ENCODE measurements at places on chromosomes 7 and 10. TPM values are rescaled to one million over a fixed set of nuclear protein-coding genes. Genes with fewer than 3 reads are reported as not detected.

Gene TYSND1
- 17.6 TPM for total RNA-seq

DNA sequence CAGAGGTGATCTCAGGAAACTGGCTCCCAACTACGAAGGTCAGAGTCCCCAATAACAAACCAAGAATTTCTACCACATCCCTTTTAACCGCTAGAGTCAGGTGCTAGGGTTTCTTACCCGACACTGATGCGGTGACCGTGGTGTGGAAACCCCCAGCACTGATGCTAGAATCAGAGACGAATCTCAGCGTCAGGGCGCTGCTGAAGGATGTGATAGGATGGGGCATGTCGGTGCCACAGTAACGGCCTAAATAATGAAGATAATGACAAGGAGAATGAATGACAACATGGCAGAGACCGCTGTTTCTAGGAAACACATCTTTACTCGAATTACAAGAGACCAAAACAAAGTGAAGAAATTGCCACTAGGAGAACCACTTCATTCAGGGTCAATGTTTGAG is 131.1 kb upstream of the RSU1 start:
- DNase-seq, result no peak

Gene ATP6V0A4
- not detected for total RNA-seq

GRCh38 chr10:22053048-22053447 is 49.5 kb upstream of the DNAJC1 start:
- DNase-seq, result peak; percentile 3

Gene LIPK
- not detected for total RNA-seq

DNA sequence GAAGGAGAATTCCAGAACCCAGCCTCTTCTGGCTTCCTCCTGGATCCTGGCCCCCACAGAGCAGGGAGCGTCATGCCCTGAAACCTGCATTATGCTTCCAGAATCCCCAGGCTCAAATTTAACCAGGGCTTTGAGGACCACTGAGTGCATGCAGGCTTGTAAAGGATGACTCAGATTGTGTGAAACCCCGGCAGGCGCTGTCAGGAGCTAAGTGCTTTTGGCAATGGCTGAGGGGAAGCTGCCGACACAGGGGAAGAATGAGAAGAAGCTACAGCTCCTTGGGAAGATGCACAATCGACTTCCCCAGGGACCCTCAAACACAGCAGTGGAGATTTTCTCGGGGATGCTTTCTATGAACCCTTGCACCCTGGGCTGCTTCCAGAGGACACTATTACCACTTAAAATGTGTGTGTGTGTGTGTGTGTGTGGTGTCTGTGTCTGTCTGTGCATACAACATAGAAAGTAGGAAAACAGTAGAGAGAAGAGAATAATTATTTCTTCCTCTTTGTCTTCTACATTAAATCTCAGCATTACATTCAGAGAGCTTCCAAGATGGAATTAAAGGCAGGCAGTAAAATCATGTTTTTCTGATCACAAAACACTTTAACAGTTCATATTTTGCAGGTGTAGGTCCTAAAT is 183.5 kb upstream of the INHBA start:
- DNase-seq, result no peak

- DNase-seq, result no peak
Observed at GRCh38 chr10:66881814-66882213, 44.0 kb upstream of the LRRTM3 start.

Gene NEURL1
- 1.8 TPM for total RNA-seq

DNA sequence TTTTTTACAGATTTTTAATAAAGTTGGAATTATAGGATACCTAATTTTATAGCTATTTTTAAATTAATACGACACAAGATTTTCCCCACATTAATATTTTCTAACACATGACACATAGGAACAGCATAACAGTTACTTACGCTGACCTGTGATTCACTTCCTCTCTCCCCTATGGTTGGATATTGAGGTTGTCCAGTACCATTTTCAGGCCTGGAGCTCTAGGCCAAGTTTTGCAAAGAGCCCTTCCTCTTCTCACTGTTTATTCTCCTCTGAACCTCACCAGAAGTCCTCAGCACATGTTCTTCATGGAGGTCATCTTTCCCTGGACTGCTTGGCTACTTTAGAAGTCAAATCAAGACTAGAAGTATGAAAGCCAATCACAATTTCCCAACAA is 28.2 kb downstream of the LYZL1 start:
- no peak for DNase-seq

Gene ZNF32
- total RNA-seq, result 37.7 TPM

Gene TSPAN12
- total RNA-seq, result 15.7 TPM

GRCh38 chr7:122618585-122619189 is 80.2 kb downstream of the RNF133 start:
- DNase-seq, result no peak

Gene HACD1
- 14.6 TPM for total RNA-seq

DNA sequence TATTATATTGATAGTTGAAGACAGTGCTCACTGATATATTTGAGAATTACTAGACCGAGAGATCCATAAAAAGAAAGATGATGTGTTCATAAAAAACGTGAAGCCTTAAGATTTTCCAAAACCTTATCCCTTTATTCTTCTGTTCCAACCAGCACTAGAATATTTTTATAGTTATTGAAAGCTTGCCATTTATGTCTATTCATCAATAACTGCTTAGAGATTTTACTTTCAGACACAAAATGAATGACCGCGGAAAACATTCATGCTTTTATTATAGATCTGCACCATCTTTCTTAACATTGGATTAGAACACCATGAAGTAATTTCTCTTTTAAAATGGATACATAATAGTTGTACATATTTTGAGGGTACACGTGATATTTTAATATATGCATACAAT is 77.6 kb downstream of the FBXL13 start:
- no peak for DNase-seq

DNA sequence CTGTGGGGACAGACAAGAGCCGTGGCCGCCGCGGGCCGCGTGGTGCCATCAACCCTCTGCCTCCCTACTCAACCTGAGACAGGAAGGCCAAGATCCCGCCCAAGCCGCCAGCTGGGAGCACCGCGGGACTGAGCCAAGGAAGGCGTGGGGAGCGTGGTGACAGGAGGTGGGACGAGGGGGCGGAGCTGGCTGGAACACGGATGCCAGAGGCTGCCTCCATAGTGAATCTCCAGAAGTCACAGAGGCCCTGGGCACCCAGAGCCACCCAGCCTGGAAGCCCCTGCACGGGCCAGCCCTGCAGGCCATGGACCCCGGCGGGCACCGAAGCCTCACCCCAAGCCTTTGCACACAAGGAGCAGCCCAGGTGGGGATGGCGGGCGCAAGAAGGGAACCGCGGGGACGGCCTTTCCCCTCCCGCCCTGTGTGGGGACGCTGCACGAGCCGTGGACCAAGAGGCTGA is 18.1 kb upstream of the DPYSL4 start:
- DNase-seq, result no peak

DNA sequence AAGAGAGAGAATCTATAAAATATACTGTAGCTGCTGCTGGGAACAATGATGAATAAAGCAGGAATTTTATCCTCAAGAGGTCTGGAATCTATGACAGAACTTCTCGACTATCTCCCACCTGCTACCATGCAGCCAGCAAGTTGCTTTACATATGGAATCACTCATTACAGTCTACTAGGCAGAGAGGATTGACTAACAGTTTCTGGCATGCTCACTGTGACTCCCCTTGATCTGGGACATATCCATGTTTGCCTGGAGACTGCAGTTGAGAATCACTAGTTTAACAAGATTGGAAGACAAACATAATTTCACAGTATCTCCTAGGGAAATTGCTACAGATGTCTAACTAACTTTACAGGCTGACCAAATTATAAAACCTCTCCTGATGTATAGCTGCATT is 13.3 kb downstream of the GPR37 start:
- no peak for DNase-seq

Gene CH25H
- total RNA-seq, result not detected

Gene TMEM168
- total RNA-seq, result 21.7 TPM

Gene CELF2
- 77.6 TPM for total RNA-seq

Gene TMEM270
- not detected for total RNA-seq

DNA sequence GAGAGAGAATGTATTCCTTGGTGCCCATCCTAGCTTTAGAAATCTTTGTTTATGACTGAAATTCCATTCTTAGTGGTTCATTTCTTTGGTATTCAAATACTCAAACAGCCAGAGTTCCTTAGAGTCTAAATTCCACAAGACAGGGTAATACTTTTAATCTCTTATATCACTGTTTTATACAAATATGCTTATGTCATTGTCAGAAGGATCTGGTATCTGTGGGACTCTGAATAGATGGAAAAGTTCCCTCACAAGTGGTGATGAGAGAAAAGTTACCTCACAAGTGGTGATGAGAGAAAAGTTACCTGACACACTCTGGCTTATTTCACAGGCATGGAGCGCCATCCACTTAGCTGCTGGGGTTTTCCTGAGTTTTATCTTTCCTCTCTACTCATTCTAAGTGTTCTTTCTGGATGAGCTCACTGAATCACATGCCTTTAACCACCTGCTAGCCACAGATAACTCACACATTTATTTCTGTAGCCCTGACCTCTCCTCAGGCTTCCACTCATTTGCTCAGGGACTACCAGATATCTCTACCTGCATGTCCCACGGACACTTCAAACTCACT is 784.0 kb downstream of the SUGCT start:
- DNase-seq, result no peak

GRCh38 chr7:69749994-69750393 is 151.7 kb downstream of the AUTS2 start:
- no peak for DNase-seq

Gene NEUROG3
- total RNA-seq, result 0.43 TPM

DNA sequence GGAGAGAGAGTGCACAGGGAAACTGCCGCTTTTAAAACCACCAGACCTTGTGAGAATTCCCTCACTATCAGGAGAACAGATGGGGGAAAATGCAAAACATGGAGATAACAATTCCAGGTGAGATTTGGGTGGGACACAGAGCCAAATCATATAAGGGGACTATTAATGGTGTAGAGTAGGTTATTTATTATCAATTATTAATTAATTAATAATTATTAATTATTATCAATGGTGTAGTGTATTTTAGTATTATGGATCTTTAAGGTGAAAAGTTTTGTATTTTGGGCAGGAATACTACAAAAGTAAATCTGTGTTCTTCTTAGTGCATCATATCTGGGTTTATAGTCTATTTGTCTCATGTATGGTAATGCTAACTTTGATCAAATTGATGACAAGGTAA is 377.7 kb upstream of the KCND2 start:
- DNase-seq, result no peak

GRCh38 chr10:129033340-129033739 is 433.7 kb upstream of the MGMT start:
- no peak for DNase-seq

DNA sequence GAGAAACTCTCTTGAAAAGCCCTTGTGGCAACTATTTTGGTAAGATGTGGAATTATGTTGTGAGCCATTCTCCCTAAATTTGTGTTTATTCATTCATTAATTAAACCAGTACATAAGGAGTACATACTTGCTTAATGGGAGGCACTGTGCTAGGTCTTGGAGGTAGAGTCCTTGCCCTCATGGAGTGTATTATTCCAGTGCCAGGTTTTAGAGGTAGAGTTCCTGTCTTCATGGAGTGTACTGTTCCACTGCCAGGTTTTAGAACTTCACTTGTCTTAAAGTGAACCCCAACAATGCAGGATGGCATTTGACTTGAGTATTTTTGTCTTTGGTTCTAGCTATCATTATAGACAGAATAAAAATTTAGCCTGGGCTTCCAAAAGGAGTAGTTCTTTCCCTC is 8.8 kb downstream of the MXI1 start:
- DNase-seq, result no peak

DNA sequence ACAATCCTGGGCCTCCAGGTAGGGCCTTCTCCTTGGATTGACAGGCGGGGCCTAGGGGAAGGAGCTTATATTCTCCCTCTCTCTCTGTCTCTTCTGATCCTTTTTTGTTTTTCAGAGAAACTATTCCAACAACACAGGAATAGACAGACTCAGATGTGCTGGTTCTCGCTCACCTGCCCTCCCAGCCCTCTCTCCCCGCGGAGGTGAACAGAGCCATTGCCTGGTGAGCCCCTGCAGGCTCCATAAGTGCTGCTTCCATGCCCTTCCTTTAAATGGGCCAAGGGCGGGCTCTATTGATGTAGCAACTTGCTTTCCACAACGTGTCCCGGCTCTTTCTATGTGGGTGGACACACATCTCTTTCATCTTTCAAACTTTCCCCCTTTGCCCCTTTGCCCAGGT is 47.2 kb upstream of the IGFBP3 start:
- DNase-seq, result no peak
